ENCODE measurements at places on chromosomes 1 and 21.

GRCh38 chr1:96364576-96364975 lies 357.0 kb upstream of the PTBP2 start:
- DNase-seq = no peak

DNA sequence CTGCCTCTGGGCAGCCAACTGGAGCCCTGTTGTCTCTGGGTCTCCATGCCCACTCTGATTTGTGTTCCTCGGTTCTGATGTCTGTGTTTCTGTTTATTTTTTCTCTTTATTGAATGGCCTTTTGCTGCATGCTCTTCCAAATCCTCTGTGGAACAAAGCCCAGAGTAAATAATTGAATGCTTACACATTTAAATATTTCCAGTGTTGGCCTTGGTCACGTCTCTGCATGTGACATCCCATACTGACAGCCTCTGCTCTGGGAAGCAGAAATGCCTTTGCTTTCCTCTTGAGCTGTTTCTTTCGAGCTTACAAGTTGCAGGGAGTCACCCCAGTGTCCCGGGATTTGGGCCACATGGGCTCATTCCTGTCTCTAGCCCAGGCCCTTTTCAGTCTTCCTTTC lies 267.9 kb downstream of the PTPRU start:
- DNase-seq = no peak

GRCh38 chr1:117512728-117513321 lies 93.0 kb upstream of the TENT5C start:
- DNase-seq = no peak

DNA sequence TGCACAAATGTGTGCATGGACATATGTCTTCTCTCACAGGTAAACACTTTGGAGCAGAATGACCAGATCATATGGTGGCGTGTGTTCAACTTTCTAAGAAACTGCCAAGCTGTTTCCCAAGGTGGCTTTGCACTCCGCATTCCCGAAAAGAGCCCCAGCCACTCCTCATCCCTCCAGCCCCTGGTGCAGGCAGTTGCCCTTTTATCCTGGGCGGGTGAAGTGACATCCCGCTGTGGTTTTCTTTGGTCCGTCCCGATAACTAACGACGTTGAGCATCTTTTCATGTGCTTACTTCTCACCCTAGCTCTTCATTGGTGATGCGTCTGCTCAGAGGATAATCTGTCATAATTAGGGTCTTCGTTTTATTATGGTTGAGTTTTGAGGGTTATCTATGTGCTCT lies 612.5 kb downstream of the MATN1 start:
- no peak for DNase-seq

All from stimulated activated CD4-positive, alpha-beta T cell treated with anti-CD3 and anti-CD28 coated beads, Interleukin-1b, Interleukin-23, amount 100 ng/mL, for 1 hour (primary cell).